AG09309 (cell line): ENCODE measurements at places on chromosomes 1 and 21.

GRCh38 chr1:202644219-202645096 is 65.8 kb downstream of the SYT2 start:
- no peak for DNase-seq

GRCh38 chr1:44848456-44849181 is 5.6 kb upstream of the PTCH2 start:
- no peak for DNase-seq

DNA sequence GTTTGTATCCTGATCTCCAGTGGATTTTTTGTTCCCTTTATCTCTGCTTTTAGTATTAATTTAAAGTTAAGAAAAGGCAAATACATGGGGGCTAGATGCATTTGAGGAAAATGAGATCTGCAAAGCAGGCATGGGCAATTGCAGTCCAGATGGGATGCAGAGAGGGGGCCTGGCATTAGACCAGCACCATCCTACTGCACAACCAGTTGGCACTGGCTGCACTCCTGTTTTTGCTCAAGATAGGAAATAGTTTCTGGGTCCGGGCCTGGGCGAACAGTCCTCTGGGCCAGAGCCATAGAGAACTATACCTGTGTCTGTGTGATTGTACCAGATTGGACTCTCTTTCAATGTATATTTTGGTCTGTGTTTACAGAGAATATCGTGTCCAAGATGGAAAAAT is 34.0 kb upstream of the LEPR start:
- DNase-seq = no peak

DNA sequence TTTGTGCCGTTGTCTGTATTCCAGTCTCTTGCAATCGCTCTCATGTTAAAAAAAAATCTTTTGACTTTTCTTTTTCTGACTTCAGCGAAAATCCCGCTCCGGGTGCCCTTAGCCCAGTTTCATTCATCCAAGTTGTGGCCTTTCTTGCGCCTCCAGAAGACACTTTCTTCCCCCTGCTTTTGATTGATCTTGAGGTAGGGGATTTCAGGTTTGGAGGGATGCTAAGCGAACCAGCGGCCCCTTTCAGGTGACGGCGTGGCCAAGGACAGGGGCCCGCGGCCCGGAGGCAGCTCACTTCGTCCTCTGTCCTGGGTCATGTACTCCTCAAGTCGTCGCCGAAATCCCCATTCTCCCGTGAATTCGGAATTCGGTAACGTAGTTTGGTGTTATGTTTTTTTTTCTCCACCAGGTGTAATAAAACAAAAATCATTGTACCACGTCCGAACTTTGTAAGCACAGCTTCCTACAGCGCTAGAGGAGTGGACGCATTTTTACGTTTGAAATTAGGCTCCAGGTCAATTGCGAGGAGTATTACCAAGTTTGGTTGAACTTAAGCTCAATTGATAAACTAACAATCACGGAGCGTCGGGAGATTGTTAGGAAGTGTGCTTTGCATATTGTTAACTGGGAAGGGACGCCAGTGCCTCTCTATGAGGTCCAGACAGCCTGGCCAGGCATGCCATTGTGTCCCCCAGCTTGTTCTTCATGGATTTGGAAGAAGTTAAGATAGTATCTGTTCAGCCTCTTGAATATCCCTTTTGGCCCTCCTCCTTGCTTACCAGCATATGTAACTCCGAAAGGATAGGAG is 1.1 kb downstream of the MRPS6 start:
- no peak for DNase-seq

- DNase-seq = no peak
Observed at GRCh38 chr1:32538887-32539583, at the start of gene ZBTB8A. ZBTB8A (plus strand) TSS chr1:32539427; CDS start chr1:32592932, 53,505 bp downstream.

DNA sequence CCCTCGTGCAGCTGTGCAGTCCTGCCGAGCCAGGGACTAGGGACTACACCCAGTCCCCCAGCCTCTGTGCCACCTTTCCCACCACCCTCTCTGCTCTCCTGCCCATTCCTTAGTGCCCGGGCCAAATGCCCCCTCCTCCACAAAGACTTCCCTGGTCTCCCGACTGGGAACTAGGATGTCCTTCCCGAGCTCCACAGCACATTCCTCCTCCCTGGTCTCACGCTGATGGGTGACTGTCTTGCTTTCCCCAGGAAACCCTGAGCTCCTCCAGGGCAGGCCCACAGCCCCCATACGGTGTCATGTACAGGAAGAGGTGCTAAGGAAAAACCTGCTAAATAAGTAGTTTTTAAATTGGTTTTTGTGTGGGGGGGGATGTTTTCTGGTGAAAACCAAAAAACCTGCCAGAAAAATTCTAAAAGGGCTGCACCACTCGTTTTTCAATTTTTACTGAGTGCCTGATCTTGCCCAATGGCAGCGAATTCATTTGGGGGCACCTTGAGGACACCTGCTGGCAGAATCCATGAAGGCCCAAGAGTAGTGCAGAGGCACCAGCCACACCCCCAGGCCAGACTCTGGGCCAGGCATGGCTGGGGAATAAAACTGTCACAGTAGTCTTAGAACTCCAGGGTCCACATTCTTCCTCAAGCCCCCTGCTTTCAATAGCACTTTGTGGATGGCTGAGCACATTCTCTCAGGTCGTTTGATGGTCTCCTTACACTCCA is 50.4 kb downstream of the GLIS1 start:
- DNase-seq = no peak
